Liver (tissue), 10 donors: ENCODE measurements at places on chromosomes 3 and 15. TPM values are rescaled to one million over a fixed set of nuclear protein-coding genes. Genes with fewer than 3 reads are reported as not detected.

Gene TNIK
- 5.7 TPM for polyA plus RNA-seq

Gene KLHL6
- polyA plus RNA-seq = 0.44 TPM

Gene ALDH1A2
- 14.5 TPM for polyA plus RNA-seq

Gene CALML4
- polyA plus RNA-seq = 6.8 TPM

Gene SLC2A2
- 209 TPM for polyA plus RNA-seq

Gene ST3GAL6
- 17.3 TPM for polyA plus RNA-seq

Gene EDEM1
- 20.4 TPM for polyA plus RNA-seq

Gene DPPA2
- not detected for polyA plus RNA-seq

Gene IQCH
- polyA plus RNA-seq = 0.23 TPM

Gene PROK2
- 0.36 TPM for polyA plus RNA-seq

Gene DMXL2
- polyA plus RNA-seq = 3.4 TPM

Gene CLDN16
- polyA plus RNA-seq = 0.64 TPM

Gene TIGIT
- polyA plus RNA-seq = 0.06 TPM

Gene STAG1
- polyA plus RNA-seq = 6.6 TPM

Gene NR2E3
- not detected for polyA plus RNA-seq

Gene C3orf85
- polyA plus RNA-seq = 7.9 TPM

Gene CLDN18
- polyA plus RNA-seq = not detected

Gene TRPM7
- 14.2 TPM for polyA plus RNA-seq

Gene SERPINI2
- polyA plus RNA-seq = not detected

Gene ECE2
- not detected for polyA plus RNA-seq

Gene TRNT1
- 6.4 TPM for polyA plus RNA-seq

Gene NUSAP1
- polyA plus RNA-seq = 9.2 TPM

Gene SNTN
- polyA plus RNA-seq = not detected

Gene RPP14
- polyA plus RNA-seq = 7.4 TPM

Gene SATB1
- polyA plus RNA-seq = 4.3 TPM

Gene GRM7
- polyA plus RNA-seq = not detected

Gene IFT122
- 3.3 TPM for polyA plus RNA-seq

Gene CHRNA7
- polyA plus RNA-seq = 0.21 TPM

Gene GOLGA8S
- polyA plus RNA-seq = 0.03 TPM

Gene KBTBD8
- 0.68 TPM for polyA plus RNA-seq

Gene SERINC4
- polyA plus RNA-seq = not detected

Gene GXYLT2
- 0.13 TPM for polyA plus RNA-seq

Gene COLQ
- 2.6 TPM for polyA plus RNA-seq

Gene MYZAP
- polyA plus RNA-seq = 1.3 TPM

Gene LRRC15
- polyA plus RNA-seq = 0.05 TPM

Gene CORO2B
- 0.15 TPM for polyA plus RNA-seq

Gene HYAL2
- polyA plus RNA-seq = 19.5 TPM

Gene DUOXA1
- polyA plus RNA-seq = not detected

Gene CHRD
- polyA plus RNA-seq = 48.1 TPM

Gene STRIT1
- polyA plus RNA-seq = not detected

Gene TMEM108
- polyA plus RNA-seq = 0.10 TPM

Gene PARP3
- polyA plus RNA-seq = 16.1 TPM

Gene ARID3B
- 1.4 TPM for polyA plus RNA-seq

Gene TNNC1
- 0.21 TPM for polyA plus RNA-seq

Gene SCG5
- 2.9 TPM for polyA plus RNA-seq

Gene AP3B2
- polyA plus RNA-seq = not detected

Gene WDR93
- not detected for polyA plus RNA-seq

Gene IL12A
- polyA plus RNA-seq = 0.25 TPM

Gene LPP
- 3.3 TPM for polyA plus RNA-seq

Gene SMAD6
- polyA plus RNA-seq = 1.2 TPM

Gene AMT
- 27.9 TPM for polyA plus RNA-seq

Gene PRKAR2A
- 12.8 TPM for polyA plus RNA-seq

Gene UBAP1L
- 0.57 TPM for polyA plus RNA-seq

Gene MYEF2
- polyA plus RNA-seq = 0.07 TPM

Gene KNG1
- polyA plus RNA-seq = 647 TPM

Gene PEX11A
- 17.3 TPM for polyA plus RNA-seq

Gene PPM1L
- 3.5 TPM for polyA plus RNA-seq

Gene RARB
- polyA plus RNA-seq = 2.1 TPM

Gene CGNL1
- 12.0 TPM for polyA plus RNA-seq
